ENCODE measurements at places on chromosomes 5 and 9.
A peak's percentile ranks its signal among the peaks of the same experiment; 100 is the strongest.

- peak; percentile 89 for DNase-seq
Measured at GRCh38 chr9:27572918-27573633, at the start of gene C9orf72. C9orf72 (minus strand) TSS chr9:27573481; CDS start chr9:27567120, 6,361 bp downstream.

- DNase-seq: no peak
Measured at GRCh38 chr5:157303667-157304327, 37.9 kb downstream of the CYFIP2 start.

- no peak for DNase-seq
Measured at GRCh38 chr5:169804861-169805260, 167.8 kb downstream of the DOCK2 start.

DNA sequence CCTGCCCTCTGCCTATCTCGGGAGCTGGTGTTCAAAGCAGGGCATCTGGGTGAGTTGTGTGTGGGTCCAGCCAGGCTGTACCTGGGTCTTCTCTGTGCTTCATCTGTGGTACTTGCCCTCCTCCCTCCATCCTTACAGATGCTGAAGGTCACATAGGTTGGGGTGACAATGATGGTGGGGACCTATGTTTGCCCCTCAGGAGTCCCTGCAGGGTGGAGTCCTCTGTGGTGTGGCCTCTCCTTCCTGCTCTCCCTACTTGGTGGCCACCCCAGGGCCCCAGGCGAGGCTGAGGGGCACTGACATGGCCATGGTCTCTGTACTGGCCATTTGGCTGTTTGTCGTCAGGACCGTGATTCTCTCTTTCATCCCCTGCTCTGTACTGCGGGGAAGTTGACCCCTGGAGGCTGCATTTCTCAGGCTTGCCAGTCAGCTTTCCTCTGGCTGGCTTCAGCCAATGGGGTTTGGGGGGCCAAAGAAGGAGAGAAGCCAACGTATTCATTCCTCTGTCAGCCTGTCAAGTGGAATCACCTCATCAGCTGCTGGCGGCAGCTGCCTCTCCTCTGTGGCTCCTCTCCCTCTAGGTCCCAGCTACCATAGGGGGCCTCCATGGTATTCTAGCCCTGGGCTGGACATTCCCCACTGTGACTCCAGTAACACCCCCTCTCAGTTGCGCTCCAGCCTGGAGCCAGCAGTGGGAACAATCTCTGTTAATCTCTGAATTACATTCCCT is 4.6 kb downstream of the DCANP1 start:
- no peak for DNase-seq

GRCh38 chr9:84024041-84024575 is 43.5 kb downstream of the RMI1 start:
- DNase-seq: no peak

GRCh38 chr9:21853414-21853813 is 51.0 kb downstream of the MTAP start:
- no peak for DNase-seq

GRCh38 chr9:89923961-89924504 is 319.2 kb downstream of the GADD45G start:
- DNase-seq: peak; percentile 34

GRCh38 chr5:179432547-179432946 is 87.3 kb upstream of the ADAMTS2 start:
- DNase-seq: no peak

GRCh38 chr5:59025734-59026133 is 442.9 kb downstream of the RAB3C start:
- DNase-seq: no peak

DNA sequence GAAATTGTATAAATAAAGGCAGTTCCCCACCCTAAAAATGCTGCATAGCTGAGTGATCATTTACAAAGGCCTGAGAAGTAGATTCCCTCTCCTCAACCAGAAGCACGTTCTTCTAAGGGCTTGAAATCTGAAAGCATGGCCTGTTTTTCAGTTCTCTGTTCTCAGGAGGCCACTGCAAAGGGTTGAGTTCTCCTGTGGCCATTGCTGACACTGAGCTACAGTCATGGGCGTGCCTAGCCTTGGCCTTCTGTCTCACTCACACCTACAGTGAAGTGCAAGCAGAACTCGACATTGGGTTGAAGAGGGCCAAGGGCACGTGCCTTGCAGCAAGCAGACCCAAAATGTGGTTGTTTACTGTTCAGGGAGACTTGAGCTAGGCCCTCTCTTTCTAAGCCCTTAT is 276.6 kb upstream of the VLDLR start:
- no peak for DNase-seq

DNA sequence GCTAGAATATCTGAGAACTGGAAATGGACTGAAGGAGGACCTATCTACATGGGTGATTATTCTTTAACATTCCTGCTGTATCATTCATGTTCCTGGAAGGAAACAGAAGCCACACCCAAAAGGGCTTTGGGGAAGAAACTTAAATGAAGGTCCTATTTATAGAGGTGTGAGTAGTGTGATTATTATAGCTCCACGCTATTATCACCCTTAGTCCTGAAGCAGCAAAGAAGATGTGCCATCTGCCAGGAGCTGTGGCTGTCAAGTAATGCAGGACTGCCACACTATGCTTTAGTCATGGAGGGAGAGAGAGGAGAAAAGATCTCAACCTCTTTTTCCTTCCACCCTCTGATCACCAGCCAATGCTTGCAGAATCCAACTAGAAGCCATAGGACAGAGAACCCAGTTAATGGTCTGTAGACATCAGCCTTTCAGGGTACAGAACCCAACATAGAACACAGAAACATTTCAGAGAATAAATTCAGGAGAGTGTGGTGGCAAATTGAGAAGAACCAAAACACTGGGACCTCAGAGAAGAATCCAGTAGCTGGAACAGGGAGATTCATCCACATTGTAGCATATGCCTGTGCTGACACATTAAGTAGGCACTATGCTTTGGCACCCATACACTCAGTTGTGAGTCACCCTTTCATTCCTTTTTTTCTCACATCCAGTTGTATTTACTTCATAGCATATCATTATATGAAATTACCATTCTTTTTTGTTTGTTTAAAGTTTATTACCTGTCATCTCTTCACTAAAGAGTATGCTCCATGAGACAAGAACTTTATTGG is 21.0 kb upstream of the RNF180 start:
- DNase-seq: no peak

GRCh38 chr5:36897616-36898015 is 21.0 kb downstream of the NIPBL start:
- no peak for DNase-seq

DNA sequence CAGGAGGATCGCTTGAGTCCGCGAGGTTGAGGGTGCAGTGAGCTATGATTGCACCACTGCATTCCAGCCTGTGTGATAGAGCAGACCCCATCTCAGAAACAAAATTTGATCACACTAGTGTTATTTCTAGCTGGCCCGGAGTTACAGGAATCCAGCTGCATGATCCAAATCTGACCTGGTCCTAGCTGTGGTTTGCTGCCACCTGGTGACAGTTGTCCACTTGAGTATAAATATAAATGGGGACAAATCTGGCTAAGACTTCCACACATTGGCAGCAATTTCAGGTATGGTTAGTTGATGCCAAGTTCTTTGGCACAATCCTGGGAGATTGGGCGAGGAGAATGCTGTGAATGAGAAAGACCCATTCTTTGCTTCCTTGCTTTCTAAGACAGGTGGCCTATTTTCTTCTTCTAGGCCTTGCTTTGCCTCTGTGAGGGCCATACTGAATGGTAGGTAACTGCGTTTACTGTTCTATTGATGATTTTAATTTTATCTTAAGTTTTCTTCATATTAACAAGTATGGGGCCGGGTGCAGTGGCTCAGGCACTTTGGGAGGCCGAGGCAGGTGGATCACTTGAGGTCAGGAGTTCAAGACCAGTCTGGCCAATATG is 35.4 kb downstream of the UBE2R2 start:
- DNase-seq: peak; percentile 72

- no peak for DNase-seq
Measured at GRCh38 chr5:33788922-33789566, 102.7 kb downstream of the ADAMTS12 start.

- no peak for DNase-seq
Measured at GRCh38 chr5:109315245-109315644, 94.5 kb downstream of the PJA2 start.

DNA sequence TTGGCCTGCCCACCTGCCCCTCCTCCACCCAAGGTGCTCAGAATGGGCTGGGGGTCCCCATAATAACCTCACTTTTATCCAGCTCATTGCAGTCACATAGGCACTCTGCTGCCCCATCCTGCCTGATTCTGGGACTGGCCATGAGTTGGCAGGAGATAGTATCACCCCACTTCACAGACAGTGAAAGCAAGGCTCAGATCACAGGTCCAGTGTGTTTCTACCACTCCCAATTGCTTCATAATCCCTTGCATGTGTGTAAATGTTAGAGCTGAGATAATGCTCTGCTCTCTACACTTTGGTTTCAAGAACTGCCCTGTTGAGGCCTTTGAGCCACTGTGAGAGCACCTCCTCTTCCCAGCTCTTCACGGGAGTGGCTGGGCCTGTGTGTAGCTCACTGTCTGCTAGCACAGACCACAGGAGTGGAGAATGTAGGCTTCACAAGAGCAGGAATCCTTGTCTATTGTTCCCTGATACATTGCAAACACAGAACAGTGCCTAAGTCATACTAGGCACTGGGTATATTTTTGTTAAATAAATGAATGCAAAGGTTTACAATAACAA is 8.4 kb downstream of the PCYOX1L start:
- DNase-seq: no peak

- DNase-seq: no peak
Measured at GRCh38 chr5:133843911-133844310, 124.5 kb downstream of the C5orf15 start.

- peak; percentile 38 for DNase-seq
Measured at GRCh38 chr9:110316261-110317075, 21.2 kb downstream of the TXNDC8 start.

DNA sequence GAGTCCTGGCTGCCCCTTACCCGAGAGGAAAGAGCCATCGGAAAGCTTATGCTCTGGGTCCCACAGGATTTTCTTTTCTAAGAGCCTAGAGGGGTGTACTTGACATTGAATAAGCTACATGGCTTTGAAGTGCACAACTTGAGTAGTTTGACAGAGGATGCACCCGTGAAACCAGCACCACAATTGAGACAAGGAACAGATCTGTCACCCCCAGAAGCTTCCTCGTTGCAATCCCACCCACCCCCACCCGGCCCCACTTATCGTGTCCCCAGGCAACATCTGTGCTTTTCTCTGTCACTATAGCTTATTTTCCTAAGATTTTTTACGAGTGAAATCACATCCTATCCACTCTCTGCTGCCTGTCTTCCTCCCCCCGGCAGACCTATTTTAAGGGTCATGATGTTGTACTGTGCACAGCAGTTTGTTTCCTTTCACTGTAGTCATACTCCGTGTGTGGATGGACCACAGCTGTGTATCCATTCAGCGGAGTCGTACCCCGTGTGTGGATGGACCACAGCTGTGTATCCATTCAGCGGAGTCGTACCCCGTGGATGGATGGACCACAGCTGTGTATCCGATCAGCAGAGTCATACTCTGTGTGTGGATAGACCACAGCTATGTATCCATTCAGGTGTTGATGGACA is 8.8 kb upstream of the FCN2 start:
- DNase-seq: no peak

DNA sequence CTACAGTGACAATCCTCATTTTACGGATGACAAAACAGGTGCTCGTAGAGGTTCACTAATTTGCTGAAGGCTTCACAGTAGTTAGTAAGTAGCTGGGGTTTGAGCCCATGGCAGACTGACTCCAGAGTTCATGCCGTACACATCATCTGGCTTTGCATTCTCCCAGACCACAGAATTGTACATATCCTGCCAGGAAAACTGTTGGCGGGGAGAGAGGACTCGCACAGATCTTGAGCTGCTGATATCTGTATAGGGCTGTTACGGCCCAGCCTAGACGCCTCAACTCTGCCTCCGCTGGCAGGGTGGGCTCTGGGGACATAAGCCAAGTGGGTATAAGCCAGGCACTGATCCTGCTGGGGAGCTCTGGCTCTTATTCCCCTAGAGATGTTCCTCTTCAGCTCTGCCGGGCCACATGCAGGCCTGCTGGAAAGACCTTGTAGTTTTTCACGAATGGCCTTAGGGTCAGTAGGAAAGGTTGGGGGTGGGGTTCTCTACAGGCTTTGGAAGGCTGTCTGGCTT is 16.3 kb downstream of the LARP1 start:
- no peak for DNase-seq

GRCh38 chr5:132257131-132258101 is at the start of gene PDLIM4:
PDLIM4 (plus strand) TSS chr5:132257696; CDS start chr5:132257735, 39 bp downstream.
- DNase-seq: no peak

- peak; percentile 60 for DNase-seq
Measured at GRCh38 chr9:38432922-38433510, 8.8 kb upstream of the IGFBPL1 start.

DNA sequence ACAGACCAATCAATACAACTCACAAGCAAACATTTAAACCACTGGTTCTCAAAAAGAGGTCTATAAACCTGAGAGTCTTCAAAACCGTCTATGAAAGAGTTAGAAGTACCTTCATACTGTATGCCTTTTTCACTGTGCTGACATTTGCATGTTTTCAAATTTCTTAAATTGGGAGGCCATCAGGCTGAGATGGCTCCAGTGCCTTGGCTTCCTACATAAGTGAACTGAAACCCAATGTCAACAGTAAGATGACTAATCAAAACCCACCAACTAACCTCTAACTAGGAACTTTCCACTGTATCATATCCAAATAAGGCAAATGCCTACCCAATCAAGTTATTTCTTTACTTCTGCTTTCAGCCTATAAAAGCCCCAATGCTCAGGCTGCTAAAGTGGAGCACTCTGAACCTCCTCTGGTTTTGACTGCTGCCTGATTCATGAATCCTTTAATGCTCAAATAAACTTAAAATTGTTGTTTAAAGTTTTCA is 35.1 kb downstream of the FAM13B start:
- peak; percentile 74 for DNase-seq

DNA sequence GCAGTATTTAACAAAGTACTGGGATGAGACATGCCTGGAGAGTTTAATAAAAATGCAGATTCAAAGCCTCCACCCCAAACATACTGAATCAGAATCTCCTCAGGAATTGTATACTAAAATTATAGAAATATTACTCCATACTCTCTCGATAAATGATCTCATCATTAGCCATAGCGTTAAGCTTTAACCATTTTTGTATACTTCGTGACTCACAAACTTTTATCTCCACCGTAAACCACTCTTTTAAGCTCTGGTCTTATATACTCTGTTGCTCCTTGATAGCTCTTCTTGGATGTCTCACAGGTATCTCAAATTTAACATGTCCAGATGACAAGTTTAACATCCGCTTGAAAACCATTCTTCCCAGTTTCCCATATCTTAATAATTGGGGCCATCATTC is 327.8 kb downstream of the ADGRV1 start:
- DNase-seq: no peak

- no peak for DNase-seq
Measured at GRCh38 chr5:140109018-140109758, 4.7 kb upstream of the PURA start.

DNA sequence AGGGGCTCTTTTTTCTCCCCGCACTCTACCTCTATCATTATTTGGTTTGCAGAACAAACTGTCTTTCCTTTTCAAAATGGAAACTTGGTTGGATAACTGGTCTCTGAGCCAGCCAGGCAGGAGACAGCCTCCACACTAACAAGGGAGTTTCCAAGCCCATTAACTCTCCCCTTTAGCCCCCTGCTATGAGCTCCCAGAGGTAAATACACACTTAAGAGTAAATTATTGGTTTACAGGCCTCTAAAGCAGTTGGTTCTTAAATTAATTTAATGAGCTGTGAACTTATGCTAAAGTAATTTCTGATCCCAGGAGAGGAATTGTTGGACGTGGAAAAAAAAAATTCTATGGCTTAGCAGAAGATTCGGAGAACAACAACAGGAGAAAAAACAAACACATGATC is 30.3 kb downstream of the EPB41L4A start:
- no peak for DNase-seq
